Motor neuron (in vitro differentiated cells): ENCODE measurements at places on chromosomes 6 and 20.

DNA sequence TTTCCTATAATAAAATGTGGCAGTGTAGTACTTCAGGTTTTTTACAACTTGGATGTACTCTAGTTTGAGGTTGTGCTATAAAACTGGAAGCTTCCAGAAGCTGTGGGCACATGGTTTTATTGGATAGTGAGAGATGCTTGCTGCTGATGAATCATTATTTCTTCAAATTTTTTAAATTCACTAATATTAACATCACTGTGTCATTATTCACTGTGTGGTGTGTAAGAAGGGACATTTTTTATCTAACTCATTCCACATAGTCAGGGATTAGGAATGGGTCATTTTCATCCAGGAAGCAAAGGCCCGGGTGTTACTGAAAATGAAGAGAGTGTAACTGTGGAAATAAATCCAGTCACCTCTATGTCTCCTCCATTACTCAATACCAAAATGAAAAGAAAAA lies 421.0 kb downstream of the TENT5A start:
- ATAC-seq = no peak

- no peak for ATAC-seq
Observed at GRCh38 chr6:101722471-101722870, 329.0 kb downstream of the GRIK2 start.

GRCh38 chr20:41264819-41265218 lies 52.7 kb downstream of the ZHX3 start:
- no peak for ATAC-seq

DNA sequence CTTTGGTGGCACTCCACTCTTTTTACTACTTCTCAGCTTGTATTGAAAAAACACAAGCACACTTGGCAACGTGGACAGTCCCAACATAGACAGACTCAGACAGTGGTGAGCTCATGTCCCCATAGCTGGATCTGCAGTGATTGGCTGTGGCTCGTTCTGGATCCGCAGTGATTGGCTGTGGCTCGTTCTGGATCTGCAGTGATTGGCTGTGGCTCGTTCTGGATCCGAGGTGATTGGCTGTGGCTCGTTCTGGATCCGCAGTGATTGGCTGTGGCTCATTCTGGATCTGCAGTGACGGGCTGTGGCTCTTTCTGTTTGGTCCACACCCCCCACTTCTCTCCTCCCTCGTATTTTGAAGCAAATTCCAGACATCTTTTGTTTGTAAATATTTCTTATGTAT lies 28.0 kb downstream of the OSBPL2 start:
- ATAC-seq = no peak

GRCh38 chr6:136079701-136080565 lies 170.2 kb downstream of the MTFR2 start:
- ATAC-seq = no peak

- peak; percentile 100 for ATAC-seq
Observed at GRCh38 chr6:107264357-107264840, 149.1 kb upstream of the BEND3 start.

GRCh38 chr6:113403966-113404595 lies 453.1 kb upstream of the MARCKS start:
- ATAC-seq = no peak

GRCh38 chr6:52249078-52249477 lies 4.8 kb upstream of the IL17F start:
- ATAC-seq = no peak

DNA sequence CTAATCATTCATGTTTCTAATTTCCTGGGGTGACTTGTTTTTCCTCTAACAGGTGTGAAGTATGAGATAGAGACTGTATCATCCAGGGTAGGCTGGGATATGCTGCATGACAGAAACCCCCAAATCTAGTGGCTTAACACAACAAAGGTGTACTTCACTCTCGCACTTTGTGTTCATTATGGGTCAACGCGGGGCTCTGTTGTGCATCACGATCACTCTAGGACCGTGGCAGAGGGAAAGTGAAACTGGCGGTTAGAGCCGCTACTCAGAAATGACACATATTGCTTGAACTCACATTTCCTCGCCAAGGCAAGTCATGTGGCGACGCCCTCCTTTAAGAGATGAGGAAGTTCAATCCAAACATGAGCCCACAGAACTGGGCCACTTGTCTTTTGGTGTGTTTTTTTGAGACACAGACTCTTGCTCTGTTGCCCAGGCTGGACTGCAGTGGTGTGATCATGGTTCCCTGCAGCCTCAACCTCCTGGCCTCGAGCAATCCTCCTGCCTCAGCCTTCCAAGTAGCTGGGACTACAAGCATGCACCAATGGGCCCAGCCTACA lies 41.3 kb downstream of the PCNA start:
- no peak for ATAC-seq

GRCh38 chr6:169450097-169450496 lies 196.5 kb upstream of the THBS2 start:
- no peak for ATAC-seq

DNA sequence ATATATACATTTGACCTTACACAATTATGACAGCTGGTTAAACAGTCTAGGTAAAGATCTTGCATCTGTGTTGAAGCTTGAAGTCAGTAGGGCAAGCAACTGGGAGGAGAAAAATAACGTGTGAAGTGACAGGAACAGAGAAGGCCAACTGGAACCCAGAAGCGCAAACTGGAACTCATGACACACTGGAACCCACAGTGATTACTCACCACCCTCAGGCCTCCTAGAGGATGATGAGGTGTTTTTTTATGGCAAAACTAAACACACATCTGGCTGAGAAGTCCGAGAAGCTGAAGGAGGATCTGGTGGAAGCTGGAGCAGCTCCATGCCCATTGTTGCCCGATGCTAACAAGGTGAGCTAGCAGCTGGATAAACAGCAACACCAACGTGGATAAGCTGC lies 108.1 kb downstream of the TMEM200A start:
- no peak for ATAC-seq

DNA sequence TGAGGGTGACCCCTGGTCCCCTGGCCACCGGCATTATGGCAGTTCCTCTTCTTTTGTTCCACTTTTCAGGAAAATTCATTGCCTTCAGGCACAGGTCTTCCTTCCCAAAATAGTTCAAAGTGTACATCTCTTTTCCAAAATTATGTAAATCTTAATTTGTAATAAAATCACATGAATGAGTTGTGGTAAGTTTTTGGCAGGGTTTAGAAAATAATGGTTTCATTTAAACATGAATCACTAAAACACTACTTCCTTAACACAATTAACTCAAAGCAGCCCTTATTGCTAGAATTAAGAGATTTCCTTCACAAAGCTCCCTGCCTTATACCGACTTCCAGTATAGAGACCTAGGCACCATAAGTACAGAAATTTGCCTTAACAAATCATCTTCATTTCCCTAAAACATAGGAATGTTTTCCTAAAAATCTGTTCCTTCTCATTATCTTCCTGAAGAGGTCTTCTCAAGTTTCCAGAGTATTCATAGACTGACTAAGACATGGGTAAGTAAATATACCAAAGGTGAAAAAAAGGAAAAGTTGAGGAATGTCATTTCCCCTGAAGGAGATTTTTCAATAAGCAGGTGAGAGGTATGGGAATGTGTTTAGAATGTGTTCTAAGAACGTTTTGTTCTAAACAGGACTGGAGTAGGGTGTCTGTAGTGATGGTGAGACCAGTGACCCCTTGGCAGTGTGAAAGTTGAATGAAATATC lies 148.2 kb upstream of the CITED2 start:
- no peak for ATAC-seq

DNA sequence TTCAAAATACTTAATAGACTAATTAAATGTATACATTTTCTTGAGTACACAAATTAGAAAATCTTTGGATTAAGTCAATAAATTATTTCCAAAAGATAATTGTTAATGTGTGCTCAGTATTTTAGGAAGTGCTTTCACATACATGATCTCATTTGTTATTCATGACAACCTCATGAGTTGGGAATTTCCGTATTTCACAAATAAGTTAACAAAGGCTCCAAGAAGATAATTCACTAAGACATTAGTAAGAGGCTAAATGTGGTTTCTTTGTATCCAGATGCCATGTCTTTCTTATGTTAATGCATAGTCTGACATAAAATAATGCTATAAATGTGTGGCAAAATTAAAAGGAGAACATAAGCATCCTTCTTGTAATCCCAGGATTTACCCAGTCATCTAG lies 79.5 kb upstream of the TCF21 start:
- no peak for ATAC-seq

- no peak for ATAC-seq
Observed at GRCh38 chr6:42689371-42689770, 33.0 kb downstream of the PRPH2 start.

GRCh38 chr6:151098166-151098565 lies 141.6 kb upstream of the AKAP12 start:
- no peak for ATAC-seq

GRCh38 chr6:100475554-100476320 lies 11.0 kb upstream of the SIM1 start:
- ATAC-seq = no peak

DNA sequence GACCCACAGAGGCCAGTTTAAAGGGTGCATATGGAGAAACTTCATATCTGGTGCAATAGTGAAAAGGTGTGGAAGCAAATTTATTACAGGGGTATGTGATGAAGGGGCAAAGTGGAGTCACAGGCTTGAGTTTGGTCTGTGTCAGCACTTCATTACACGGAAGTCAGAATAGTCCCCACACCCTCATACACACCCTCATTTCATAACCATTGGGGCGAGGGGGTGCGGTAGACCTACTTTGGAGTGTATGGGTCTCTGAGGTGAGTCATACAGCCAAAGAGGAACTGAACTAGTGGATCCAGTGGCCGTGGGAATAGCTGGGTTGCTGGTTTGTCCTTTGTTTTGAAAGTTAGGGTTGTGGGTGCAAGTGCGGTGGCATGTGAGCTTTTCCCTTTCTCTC lies 3.3 kb downstream of the TM9SF4 start:
- ATAC-seq = no peak

DNA sequence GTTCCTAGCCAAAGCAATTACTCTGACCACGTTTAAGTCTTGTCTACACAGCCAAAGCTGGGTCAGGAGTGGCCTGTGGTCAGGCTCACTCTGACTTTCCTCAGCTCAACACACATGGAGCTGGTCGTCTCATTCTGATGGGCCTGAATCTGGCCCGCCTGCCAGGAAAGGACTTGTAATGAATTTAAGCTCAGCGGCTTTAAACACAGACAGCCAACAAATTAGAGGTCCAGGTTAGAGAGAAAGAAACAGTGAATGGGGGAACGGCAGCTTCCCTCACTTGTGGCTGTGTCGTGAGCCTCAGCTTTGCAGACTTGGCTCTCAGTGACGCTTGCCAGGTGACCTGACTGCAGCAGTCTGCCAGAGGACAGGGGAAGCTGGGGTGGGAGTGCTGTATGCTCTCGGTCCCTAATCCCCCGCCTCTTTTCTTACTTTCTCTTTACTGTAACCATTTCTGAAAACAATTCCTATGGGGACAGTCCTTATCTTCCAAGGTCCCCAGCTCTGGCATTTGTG lies 121.9 kb upstream of the AGPAT4 start:
- no peak for ATAC-seq

DNA sequence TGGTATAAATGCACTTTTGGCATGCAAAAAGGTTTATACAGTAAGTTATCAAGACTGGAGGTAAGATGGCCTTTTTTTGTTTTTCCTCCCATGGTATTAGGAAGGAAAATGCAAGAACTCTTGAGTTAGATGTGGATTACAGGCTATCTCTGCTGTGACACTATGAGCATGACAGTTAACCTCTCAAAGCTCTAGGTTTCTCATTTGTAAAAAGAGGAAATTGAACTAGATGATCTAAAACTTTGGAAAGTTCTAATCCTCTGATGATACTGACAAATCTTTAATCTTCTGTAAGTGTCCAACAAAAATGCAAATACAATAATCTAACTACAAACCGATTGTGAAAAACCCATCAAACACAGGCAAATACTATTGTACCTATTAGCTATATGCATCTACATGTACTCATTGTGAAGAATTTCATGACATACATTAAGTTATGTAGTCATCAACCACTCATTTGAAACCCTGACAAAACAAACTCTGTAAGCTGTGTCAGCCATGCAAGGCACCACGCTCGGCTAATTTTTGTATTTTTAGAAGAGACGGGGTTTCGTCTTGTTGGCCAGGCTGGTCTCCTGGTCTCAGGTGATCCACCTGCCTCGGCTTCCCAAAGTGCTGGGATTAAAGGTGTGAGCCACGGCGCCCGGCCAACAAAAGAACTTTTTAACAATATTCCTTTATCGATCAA lies 4.2 kb downstream of the CDK19 start:
- no peak for ATAC-seq

DNA sequence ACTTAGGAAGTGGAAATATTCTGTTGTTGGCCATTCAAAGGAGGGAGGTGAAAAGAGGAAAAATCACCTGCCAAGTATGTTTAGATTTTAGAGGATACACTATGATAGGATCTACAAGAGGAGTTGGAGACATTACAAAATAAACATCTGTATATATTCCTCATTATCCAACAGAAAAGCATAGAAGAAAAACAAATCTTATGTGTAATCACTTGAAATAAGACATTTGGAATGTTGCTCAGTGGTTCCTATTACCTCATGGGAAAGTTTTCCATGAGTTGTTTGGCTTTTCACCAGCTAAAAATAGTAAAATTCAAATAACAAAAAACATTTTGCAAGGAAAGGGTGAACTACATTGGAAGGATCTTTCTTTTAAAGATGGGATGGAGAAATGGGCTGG lies 76.7 kb upstream of the CARMIL1 start:
- no peak for ATAC-seq

GRCh38 chr20:22776369-22776768 lies 192.0 kb upstream of the FOXA2 start:
- no peak for ATAC-seq

DNA sequence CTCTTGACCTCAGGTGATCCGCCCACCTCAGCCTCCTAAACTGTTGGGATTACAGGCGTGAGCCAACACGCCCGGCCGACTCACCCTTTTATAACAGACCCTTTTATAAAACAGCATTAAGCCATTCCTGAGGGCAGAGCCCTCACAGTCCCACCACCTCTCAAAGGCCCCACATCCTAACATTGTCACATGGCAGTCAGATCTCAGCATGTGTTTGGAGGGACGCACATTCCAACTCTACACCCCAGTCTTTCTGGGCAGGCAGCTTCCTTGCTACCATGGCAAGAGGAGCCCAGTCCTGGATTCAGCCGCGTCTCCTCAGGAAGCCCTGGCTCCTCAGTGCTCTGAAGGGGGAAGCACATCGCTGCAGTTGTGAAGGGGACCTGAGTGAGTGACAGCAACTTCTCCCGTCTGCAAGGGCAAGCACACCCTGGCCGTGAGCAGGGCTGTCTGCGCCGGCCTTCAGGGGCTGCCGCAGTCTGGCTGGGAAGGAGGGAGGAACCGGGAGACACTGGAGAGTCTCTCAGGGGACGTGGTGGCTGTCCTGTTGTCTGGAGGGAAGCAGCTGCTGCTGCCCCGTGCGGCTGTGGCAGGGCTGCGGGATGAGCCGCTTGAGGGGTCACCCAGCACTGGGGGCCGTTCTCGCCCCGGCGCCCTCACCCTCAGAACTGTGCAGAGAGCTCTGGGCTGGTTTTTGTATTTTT lies 15.9 kb downstream of the OSBPL2 start:
- ATAC-seq = peak; percentile 87

GRCh38 chr6:148677594-148678476 lies 69.0 kb upstream of the UST start:
- peak; percentile 42 for ATAC-seq
